ENCODE measurements at places on chromosomes 11 and 22.

DNA sequence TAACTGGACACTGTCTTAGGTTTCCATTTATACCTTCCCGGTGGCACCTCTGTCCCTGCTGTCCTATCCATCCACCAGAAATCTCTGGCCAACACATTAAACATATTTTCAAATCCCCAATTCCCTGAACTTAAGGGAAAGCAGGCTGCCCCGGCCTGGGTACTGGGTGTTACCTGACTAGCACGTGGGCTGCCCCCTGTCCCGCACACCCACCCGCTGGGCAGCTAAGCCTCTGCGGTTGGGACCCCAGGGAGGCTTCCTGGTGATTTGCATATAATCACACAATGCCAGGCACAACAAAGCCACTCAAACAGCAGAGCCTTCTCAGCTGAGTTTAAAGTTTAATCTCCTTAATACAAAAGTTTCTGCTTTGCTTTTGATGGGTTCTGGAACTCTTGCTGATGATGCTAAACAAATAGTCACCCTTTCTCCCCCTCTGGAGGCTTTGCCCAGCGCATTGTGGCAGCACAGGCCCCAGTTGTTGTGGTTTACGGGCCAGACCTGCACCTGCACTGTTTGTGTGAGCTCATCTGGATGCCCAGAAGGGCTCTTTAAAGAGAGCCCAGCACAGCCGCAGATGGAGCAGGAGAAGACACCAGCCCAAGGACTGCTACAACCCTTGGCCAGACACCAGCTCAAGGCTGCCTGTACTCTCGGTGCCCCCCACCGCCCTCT lies 59.9 kb upstream of the POU2AF1 start:
- no peak for DNase-seq

GRCh38 chr11:112999520-112999919 lies 38.3 kb downstream of the NCAM1 start:
- DNase-seq, result no peak

GRCh38 chr11:66886671-66887221 lies 29.9 kb downstream of the LRFN4 start:
- DNase-seq, result no peak

- DNase-seq, result no peak
These were observed 125.4 kb upstream of the HSD17B12 start for GRCh38 chr11:43555186-43555585.

GRCh38 chr22:35033635-35034296 lies 32.2 kb upstream of the ISX start:
- DNase-seq, result no peak

DNA sequence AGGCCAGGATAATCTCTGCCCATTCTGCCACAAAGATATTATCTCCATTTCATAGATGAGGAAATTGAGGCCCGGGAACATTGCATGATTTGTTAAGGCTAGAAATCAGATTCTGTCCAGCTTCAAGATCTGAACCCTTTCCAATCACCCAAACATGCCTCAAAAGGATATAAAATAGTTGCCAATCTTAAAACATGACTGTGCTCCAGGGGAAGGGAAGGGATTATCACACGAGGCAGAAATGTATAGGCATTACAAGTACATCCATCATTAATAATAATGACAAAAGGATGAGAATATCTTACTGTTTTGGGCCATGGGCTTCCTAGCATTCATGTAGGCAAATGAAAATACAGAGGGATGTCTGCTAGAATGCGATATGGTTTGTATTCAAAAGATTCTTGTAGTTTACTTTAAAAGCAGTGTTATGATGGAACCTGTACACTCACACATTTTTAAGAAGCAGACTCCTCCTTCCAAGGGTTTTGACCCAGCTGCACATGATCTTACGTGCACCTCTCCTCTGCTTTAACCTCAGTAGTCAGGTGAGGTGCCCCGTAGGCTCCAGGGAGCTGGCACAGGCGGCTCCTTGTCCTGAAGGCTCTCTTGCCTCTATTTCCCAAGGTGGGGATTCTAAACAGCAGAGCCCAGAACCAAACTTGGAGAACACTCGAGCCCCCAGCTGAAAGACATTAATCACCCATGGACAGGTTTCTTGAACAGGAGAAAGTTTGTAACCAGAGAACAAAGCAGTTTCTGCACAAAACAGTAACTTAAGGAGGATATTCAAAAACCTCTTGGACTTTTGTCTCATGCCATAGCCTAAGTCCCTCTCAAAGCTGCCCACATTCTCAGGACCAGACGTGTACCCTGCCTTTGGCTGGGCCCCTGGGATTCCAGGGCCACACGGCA lies 36.0 kb downstream of the PARVA start:
- DNase-seq, result no peak

GRCh38 chr22:20204806-20205205 lies 54.0 kb upstream of the CCDC188 start:
- no peak for DNase-seq

GRCh38 chr22:33296941-33297340 lies 238.8 kb upstream of the SYN3 start:
- no peak for DNase-seq

DNA sequence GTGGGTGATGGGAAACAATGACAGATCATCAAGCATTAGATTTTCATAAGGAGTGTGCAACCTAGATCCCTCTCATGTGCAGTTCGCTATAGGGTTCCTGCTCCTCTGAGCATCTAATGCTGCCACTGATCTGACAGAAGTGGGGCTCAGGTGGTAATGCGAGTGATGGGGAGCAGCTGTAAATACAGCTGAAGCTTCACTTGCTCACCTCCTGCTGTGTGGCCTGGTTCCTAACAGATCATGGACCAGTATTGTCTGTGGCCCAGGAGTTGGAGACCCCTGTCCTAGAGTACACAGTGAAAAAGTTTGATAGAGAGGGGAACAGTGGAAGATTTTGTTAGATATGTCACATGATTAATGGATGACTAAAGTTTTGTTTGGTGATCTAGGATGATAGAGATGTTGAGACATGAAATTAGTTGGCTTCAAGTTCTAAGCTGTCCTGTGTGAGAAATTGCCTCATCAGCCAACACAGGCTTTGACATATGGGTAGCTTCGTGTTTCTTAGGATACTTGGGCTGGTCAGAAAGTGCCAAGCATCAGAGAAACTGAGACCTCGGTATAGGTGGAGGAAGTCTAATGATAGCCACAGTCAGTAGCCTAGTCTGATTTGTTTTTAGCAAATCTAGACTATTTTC lies 47.4 kb downstream of the ARHGEF12 start:
- no peak for DNase-seq

GRCh38 chr11:2074266-2074825 lies 64.8 kb downstream of the IGF2 start:
- DNase-seq, result no peak

GRCh38 chr22:22855617-22856308 lies 31.9 kb upstream of the IGLL5 start:
- DNase-seq, result no peak

DNA sequence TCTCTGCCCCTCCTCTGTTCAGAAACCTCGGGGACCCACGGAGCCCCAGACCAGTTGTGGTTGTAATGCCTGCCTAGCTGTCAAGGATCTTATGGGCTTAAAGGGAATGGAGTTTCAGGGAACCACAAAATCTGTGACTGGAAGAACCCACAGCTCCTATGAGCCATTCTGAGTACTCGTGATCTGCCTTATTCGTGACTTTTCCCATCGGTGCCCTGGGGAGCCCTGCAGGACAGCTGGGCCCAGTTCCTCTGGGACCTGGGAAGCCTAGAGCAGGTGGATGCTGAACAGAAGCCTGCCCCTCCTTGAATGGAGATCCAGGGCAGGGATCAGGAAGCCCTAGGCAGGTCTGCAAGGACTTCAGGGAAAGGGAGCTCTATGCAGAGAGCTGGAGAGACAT lies 42.1 kb upstream of the TTC12 start:
- DNase-seq, result no peak

DNA sequence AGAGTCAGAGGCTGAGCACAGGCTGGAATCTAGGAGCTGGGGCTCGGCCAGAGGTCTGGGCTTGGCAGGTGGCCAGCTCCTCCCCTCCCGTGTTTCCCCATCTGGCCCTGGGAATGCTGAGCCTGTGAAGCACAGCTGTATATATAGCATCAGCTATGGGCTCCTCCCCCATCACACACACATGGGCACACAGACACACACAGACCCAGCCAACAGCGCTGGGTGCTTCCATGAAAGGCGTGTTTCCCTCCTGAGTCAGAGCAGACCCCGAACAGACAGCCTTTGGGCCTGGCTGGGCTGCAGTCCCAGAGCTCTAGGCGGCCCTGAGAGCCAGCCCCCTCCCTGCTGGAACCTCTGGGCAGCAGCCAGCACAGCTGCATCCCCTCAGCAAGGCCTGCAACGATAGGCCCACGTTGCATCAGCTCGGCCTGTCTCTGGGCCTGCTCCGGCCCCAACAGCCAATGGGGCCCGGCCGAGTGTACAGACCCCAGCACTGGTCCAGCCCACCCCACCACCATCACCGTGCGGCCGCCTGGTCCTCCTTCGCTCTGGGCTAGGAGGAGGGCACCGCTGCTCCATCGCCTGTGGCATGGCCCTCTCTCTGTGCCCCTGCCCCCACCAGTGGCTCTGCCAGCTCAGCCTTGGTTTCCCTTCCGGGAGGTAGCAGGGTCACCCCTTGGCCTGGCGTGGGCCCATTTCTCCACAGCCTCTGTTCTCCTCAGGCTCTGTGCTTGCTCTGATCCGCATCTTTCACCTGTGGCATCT lies 7.6 kb upstream of the SERPINH1 start:
- DNase-seq, result no peak

- DNase-seq, result no peak
These were observed 56.9 kb downstream of the PARVA start for GRCh38 chr11:12434325-12434654.

DNA sequence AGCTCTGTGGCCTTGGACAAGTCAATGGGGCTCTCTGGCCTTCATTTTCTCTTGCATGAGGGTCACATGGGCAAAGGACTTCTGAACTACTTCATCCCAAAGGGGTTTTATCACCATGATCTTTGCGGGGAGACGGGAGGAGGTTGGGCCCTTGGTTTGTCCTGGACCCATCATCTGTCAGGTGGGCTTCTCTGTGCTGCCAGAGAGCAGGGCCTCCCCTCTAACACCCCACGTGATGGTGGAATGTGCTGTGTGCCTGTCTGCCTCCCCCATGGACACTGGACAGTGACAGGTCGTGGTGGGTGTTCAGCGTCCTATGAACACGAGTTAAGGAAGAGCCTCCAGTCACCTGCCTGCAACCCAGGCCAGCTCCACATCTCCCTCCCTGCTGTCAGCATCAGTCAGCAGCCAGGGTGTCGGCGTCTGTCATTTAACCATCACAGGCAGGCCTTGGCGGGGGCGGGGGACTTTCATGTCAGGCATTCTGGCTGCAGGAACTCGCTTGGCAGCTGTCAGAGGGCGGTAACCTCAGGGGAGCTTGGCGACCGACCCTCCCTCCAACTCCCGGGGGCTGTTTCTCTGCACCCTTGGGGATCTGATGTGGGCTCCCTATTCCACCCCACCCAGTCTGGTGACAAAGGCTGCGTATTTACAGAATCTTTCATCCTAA lies 2.6 kb upstream of the SUN2 start:
- peak; percentile 75 for DNase-seq

- no peak for DNase-seq
These were observed 5.5 kb upstream of the CYTH4 start for GRCh38 chr22:37276776-37277175.

DNA sequence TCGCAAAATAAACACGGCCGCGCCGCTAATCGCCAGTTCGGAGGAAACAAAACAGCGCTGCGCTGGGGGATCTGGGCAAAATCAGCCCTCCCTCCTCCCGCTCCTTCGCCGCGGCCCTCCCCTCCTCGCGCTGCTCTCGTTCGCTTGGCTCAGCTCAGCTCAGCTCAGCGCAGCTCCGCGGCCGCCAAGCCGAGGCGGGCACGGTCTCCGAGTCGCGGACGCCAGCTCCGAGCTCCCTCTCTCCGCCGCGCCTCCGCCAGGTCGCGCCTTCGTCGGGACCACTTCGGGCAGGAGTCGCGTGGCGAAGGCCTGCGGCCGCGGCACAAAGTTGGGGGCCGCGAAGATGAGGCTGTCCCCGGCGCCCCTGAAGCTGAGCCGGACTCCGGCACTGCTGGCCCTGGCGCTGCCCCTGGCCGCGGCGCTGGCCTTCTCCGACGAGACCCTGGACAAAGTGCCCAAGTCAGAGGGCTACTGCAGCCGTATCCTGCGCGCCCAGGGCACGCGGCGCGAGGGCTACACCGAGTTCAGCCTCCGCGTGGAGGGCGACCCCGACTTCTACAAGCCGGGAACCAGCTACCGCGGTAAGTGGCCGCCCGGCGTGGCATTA lies at the start of gene SPON1:
TSS of gene SPON1 (plus strand) at position 162 of the 607 bp plus-strand sequence. CDS start at position 344, 182 bp downstream.
- peak; percentile 34 for DNase-seq

DNA sequence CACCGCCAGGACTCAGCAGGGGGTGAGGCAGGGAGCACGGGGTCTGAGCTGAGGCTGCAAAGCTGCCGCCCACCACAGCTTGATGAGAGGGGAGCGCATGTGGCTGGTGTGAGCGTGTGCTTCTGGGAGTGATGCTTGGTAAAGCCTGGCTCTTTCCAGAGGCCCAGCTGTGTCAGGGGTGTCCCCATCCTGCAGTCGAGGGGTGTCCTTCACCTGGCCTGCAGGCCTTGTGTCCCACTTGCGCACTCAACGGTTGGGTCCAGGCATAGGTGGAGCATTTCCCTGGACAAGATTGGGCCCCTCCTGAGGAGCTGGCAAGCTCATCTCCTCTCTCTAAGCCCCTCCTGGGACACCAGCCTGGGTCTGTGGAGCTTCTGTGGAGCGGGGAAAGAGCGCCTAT lies 273.9 kb downstream of the TBC1D22A start:
- DNase-seq, result no peak

GRCh38 chr11:134539285-134539684 lies 127.2 kb upstream of the B3GAT1 start:
- DNase-seq, result no peak

GRCh38 chr11:77467993-77468392 lies 5.9 kb downstream of the PAK1 start:
- no peak for DNase-seq

DNA sequence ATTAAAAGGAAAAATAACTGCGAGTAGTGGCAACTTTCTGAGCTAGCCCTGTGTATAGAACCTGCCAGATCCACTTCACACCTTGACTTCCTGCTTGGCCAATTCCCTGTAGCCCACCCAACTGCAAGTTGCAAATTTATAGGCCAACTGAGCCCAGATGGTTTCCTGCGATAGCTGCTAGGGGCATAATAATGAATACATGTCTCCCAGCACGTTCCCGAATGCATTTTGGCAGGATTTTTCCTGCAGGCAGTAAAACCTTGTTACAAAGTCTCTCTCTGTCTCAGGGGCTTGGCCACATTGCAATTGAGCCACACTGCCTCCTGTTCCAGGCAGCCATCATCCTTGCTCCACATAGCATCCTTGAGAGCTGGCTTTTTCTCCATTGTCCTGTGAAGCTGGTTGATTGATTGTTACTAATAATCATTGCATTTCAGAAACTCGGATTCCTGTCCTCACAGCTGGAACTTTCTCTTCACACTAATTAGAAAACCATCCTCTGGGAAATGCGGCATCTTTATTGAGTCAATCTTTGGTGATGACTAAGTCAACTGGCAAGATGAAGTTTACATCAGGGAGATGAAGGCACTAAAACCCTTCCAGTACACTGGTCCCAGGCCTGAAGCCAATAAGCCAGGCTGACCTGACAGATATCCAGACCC lies 18.6 kb upstream of the LMO2 start:
- DNase-seq, result no peak

- DNase-seq, result peak; percentile 19
These were observed 76.0 kb upstream of the GRK3 start for GRCh38 chr22:25488244-25489020.

GRCh38 chr22:28931844-28932567 lies 48.6 kb downstream of the ZNRF3 start:
- DNase-seq, result no peak

GRCh38 chr11:59221441-59221840 lies 8.7 kb upstream of the MPEG1 start:
- no peak for DNase-seq

GRCh38 chr22:47071807-47072641 lies 309.6 kb downstream of the TBC1D22A start:
- DNase-seq, result no peak

- no peak for DNase-seq
These were observed 6.2 kb downstream of the USH1C start for GRCh38 chr11:17538054-17538453.
